ENCODE measurements at places on chromosomes 5 and 9.

DNA sequence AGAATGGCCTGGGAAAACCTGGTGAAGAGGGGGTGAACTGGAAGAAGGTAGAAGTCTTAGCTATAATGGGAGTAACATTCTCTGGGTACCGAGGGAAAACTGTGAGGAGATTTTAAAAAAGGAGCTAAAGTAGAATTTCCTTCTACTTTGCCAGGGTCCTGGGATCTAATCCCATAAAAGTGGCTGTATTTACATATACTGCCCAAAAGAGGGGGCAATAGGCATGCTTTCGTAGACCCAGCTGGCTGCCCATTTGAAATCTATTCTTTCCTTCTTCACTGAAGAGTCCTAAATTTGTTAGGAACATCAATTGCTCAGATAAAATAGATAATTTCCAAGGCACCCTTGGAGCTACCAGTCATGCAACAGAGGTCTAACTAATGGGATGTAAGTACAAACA, 159.2 kb downstream of the CDC42SE2 start:
- peak; percentile 4 for DNase-seq

DNA sequence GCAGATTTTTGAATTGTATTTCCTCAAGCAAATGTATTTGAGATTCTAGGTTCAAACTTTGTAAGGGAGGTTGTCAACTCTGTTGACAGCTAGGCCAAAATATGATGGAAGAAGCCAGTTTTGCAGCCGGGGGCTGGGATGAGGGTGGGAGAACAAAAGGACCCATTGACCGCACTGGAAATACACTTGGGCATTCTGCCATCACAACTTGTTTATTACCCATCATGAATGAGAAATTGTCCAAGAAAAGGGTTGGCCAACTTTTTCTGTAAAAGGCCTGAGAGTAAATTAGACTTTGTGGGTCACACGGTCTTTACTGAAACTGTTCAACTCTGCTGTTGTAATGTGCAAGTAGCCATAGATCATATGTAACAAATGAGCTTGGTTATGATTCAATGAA, 221.3 kb upstream of the KLF9 start:
- DNase-seq, result no peak

DNA sequence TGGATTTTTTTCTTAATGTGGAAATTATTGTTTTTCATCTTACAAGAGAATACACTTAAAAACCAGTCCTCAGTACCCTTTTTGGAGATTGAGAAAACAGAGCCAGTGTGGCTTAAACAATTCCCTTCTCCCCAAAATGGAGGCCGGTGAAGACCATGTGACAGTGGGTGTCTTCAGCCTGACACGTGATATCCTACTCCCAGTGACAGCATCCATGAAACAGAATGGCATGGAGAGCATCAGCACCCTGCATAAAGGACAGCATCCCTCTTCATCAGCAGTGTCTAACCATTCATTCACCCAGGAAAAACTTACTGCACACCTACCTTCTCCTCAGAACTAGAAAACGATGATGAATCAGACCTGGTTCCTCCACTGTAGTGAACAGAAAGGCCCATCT, 103.4 kb upstream of the RAI14 start:
- DNase-seq, result no peak

GRCh38 chr5:39657943-39658342, 233.2 kb upstream of the DAB2 start:
- DNase-seq, result no peak

DNA sequence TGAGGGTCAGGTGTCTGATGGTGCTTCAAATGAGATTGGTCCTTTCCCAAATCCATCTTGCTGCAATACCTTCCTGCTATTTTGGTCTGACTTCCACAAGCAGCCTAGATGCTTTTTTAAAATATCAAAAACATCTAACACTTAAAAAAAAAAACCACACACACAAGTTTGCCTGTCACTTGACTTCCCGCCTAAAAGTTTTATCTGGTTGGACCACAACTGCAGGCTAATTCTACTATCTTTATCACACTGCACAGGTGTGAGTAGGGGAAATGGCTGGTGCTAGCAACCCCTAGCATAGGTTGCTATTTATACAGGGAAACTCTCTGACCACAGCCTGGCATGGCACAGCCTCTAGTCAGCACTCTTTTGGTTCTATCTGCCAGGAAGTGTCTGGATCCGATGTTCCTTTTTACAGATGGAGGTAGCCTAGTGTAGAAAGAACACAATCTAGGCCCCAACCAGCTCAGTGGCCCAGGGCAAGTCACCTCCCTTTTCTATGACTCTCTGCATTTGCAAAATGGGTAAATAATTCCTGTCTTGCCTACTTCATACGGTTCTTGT, at the start of gene HEMGN:
HEMGN (minus strand) TSS at position 92 of the 564 bp plus-strand sequence; CDS start at position 56, 36 bp downstream.
- no peak for DNase-seq

DNA sequence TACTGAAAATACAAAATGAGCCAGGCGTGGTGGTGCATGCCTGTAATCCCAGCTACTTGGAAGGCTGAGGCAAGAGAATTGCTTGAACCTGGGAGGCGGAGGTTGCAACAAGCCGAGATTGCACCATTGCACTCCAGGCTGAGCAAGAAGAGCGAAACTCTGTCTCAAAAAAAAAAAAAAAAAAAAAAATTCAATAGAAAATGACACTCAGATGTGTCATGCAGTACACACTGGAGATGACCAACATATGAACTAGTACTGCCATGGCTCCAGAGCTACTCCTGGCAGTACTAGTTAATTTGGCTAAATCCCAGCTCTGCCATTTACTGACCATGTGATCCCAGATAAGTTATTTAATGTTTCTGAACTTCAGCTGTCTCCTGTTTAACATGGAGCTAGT, 7.3 kb downstream of the ATOX1 start:
- DNase-seq, result no peak

- DNase-seq, result no peak
These were observed 333.8 kb downstream of the DMRT2 start for GRCh38 chr9:1383899-1384455.

DNA sequence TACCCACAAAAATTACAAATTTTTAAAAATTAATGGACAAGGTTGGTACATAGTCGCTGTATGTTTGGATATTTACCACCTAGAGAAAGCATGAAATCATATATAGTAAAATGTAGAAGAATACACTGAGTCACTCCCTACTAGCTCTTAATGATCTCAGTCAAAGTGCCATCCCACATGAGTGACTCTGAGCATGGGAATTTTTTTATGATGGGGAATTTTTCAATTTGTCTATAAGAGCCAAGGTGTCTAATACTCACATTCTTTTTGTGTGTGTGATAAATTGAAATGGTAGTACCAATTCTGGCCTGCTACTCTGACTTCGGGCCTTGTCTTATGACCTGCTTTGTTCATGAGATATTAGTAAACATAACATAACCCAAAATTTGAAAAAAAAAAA, 483.2 kb downstream of the CDH10 start:
- DNase-seq, result no peak

GRCh38 chr5:173458828-173459609, 130.8 kb upstream of the STC2 start:
- no peak for DNase-seq

DNA sequence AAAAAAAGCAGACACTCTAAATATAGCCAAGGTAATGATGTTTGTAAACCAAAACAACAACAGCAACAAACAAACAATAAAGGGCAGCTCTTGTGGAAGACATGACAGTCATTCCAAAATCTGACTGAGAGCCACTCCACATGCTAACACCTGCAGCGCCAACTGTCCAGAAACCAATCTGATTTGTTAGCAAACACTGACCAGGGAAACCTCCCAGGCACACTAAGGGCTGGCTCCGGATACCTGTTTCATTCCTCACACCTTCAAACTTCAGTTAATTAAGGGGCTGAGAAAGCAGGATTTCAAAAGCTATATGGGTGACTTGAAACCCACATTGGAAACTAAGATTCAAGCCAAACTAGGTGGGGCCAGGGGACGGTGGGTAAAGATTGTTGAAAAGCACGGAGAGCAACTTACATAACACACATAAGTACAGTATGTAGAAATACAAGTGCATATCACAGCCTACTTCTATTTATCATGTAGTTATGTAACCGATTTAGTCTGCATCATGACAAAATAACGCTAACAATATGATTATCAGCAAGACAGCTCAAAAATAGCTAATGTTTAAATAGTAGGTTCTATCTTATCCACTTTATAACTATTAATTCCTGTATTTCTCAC, 203.6 kb downstream of the SEMA5A start:
- DNase-seq, result no peak

- no peak for DNase-seq
These were observed 38.2 kb upstream of the EXOC3 start for GRCh38 chr5:404666-405241.

DNA sequence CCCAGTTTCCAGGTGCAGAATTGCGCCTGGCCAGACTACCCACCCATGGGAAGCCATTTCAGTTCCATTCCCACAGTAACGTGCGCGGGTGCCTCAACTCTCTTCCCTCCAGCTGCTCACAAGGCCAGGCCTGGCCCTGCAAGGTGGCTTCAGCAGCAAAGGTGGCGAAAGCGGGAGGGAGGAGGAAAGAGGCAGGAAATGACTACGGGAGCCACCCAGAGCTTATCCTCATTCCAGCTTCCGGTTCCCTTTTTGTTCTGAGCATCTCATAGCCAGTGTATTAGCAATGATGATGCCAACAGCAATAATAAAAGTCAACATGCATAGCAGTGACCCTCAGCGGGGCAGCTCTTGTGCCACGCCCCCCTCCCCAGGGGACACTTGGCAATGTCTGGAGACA, 101.5 kb upstream of the BOD1 start:
- DNase-seq, result peak; percentile 88

- DNase-seq, result peak; percentile 77
These were observed at the start of the genes ENTR1 and PMPCA for GRCh38 chr9:136410500-136411287. Gene ENTR1 (minus strand): TSS chr9:136410614. CDS start chr9:136410397, 217 bp downstream. Gene PMPCA (plus strand): TSS chr9:136410658. CDS start chr9:136410669, 11 bp downstream.

GRCh38 chr9:77771171-77771570, 123.0 kb upstream of the GNA14 start:
- DNase-seq, result no peak

DNA sequence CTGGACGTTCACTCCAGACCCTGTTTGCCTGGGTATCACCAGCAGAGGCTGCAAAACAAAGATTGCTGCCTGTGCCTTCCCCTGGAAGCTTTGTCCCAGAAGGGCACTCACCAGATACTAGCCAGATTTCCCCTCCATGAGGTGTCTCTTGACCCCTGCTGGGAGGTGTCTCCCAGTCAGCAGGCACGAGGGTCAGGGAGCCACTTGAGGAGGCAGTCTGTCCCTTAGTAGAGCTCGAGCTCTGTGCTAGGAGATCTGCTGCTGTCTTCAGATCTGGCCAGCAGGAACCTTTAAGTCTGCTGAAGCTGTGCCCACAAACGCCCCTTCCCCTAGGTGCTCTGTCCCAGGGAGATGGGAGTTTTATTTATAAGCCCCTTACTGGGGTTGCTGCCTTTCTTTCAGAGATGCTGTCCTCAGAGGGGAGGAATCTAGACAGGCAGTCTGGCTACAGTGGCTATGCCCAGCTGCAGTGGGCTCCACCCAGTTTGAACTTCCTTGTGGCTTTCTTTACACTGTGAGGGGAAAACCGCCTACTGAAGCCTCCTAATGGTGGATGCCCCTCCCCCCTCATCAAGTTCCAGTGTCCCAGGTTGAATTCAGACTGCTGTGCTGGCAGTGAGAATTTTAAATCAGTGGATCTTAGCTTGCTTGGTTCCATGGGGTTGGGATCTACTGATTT, 253.9 kb downstream of the SPATA31D1 start:
- DNase-seq, result no peak

DNA sequence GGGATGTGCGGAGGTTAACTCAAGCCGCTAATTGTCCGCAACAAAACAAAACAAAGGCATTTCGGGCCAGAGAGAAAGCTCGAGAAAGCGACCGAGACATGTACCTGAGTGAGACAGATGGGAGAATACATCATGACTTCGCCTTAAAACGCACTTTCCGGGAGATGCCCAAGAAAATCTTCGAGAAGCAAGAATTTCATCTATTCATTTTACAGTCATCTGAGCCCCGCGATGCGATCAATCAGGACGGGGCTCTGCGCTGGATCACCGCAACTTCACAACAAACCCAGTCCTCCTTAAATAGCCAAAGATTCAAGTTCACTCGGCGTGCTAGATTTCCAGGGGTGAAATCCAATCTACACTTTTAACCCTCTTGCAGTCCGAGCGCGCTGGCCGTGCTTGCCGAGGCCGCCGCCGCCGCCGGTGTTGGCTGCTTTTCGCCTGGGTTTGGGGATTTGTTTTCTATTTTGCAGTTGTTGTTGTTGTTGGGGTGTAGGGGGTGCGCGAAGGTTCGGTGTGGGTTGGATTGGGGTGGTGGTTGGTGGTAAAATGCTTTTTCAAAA, 482 bp downstream of the NFIB start:
- peak; percentile 58 for DNase-seq

- peak; percentile 98 for DNase-seq
These were observed 349.9 kb downstream of the PIK3R1 start for GRCh38 chr5:68565427-68565826.

DNA sequence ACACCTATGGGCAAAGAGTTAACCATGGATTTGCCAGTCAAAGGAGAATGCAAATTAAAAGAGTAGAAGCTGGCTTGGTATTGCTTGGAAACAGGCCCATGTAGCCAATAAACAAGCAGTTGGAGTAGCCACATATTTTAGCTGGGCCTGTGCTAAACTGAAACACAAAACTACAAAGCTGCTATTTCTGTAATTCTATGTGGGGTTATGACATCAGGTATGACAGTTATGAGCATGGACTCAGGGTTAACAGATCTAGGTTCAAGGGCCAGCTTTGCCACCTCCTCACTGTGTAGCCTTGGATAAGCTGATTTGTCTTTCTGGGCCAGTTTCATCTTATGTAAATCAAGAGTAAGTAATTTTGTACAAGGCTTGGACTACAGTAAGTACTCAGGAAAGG, 142.7 kb downstream of the PIP5K1B start:
- no peak for DNase-seq

GRCh38 chr5:55416306-55416705, 108.5 kb downstream of the MTREX start:
- no peak for DNase-seq

DNA sequence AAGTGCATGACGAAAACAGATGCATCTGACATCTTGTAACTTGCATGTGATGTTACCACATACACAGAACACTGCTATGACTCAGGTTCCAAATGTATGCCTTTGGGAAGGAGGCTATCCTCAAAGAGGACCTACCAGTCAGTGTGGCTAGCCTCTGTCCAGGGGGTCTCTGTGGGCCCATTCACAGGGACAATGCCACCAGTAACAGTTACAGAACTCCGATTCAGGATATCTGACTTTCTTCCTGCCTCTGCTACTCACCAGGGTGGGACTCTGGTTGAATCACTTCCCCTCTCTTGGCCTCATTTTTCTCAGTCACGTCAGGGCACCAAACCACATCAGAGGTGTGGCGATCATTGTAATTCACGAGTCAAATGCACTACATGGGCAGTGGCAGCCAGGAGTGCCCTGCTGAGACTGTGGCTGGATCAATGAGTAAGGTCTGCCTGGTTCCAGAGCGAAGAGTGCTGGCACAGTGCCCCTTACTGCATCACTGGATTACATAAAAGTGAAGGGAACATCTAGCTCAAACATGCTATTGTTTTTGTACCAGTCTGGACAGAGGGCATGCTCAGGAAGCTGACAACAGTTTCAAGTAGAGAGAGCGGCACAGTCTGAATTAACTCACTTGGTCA, 13.2 kb downstream of the ATOX1 start:
- DNase-seq, result no peak

- DNase-seq, result no peak
These were observed 139.3 kb upstream of the NFIB start for GRCh38 chr9:14453286-14453685.
